ENCODE measurements at places on chromosomes 1 and 21.

DNA sequence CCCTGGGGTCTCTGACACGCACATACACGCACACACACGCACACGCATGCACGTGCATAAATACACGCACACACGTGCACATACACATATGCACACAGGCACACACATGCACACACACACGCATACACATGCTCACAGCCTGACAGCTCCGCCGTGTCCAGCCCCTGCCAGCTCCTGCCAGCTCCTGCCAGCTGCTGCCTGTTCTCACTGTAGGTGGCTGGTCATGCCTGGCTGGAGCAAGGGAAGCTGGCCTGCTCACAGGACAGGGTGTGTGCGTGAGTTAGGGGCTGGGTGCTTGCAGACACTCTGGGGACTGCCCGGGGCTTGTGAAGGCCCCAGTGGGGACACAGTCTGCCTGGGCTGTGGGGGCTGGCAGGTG, 4.9 kb downstream of the PLCH2 start:
- DNase-seq: no peak

DNA sequence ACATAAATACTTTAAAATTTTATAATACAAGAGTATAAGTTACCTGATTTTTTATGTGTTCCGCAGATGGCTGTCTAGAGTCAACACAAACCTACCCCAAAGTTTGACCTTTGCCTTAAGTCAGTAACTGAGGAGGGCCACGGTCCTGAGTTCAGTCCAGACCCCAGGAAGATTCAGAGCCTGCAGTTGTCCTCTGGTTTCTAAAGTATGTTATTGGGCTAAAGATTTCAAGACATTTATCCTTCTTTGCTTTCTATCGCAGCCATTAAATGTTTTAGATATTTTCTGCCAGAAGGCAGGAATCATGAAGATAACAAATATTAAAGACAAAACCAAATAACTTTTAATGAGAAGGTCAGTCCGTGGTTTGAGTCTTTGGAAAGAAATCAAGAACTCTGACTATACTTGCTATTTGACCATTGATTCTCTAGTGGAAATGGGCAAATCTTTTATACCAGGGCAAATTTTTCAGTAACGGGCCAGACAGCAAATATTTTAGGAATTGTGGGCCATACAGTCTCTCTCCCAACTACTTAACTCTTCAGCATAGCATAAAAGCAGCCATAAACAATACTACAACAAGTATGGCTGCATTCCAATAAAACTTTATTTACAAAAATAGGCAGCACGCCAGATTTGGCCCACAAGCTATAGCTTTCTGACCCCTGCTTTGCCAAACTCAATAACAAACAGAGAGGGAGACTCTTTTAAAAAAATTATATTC, 38.0 kb upstream of the HAO2 start:
- no peak for DNase-seq

- no peak for DNase-seq
These were observed 76.4 kb upstream of the SLC45A1 start for GRCh38 chr1:8241417-8242014.

DNA sequence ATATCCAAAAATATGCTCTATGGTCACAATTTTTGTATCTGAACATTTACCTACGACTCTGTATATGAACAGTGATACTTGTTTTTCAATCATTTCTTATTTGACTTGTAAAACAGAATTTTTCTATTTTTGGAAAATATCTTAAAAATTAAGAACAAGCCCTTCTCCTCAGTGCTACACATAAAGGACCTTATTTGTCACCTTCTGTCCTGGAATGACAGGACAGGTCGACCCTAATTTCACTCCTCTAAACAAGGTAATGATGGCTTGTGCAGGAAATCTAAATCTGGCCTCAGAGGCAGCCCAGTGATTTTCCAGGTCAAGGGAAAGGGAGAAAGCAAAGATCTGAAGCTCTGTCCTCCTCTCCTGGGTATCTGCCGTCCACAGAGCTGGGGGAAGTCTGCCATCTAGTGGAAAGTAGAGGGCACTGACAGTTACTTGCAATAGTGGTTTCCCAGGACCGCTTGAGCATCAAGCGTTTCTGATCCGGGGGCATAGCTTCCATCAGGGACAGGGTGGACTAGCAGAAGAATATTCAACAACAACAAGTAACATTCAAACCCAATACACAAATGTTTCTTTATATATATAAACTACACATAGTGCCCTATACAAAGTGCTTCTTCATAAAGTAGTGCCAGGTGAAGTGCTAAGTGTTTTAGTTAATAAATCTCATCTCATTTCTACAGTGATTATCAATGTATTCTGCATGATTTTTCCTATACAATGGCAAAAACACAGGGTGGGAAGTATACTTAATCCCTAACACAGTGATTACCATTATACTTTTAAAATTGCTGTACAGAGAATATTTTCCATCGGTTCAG, 74.6 kb downstream of the SLC25A24 start:
- peak; percentile 74 for DNase-seq

GRCh38 chr1:165435801-165436200, 9.1 kb downstream of the RXRG start:
- no peak for DNase-seq

- no peak for DNase-seq
These were observed 106.0 kb downstream of the ESRRG start for GRCh38 chr1:216617081-216617875.
